ENCODE measurements at places on chromosomes 7 and 10. TPM values are rescaled to one million over a fixed set of nuclear protein-coding genes. Genes with fewer than 3 reads are reported as not detected.

DNA sequence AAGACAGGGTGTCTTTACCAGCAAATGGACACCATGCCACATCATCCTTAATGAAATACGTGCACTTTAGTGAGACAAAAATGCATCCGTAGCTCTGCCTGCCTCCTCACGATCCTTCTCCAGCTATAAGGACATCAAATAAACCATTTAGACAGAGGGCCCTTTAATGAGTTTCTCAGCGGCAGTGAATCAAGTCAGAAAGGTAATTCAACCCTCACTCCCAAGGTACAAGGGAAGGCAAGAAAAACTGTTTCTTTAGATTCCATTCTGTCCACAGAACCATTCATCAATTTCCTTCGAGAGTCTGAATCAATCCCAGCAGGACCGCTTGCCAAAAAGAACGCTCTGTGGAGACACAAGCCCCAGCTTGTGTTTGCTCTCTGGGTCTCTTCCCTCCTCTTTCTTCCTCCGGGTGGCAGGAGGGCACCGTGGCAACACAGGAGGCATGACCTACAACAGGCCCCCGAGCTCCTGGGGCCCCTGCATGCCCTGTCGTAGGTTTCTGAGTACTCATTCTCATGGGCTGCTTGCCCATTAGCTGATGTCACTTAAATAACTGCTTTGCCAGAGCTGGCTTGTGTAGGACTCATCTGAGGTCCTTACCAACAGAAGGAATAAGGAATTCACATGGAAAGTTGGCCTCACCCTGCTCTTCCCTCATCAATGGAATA, 297.8 kb upstream of the PRKCQ start:
- DNase-seq, result peak; percentile 58

GRCh38 chr10:28127881-28128280, 129.0 kb upstream of the ODAD2 start:
- no peak for DNase-seq

DNA sequence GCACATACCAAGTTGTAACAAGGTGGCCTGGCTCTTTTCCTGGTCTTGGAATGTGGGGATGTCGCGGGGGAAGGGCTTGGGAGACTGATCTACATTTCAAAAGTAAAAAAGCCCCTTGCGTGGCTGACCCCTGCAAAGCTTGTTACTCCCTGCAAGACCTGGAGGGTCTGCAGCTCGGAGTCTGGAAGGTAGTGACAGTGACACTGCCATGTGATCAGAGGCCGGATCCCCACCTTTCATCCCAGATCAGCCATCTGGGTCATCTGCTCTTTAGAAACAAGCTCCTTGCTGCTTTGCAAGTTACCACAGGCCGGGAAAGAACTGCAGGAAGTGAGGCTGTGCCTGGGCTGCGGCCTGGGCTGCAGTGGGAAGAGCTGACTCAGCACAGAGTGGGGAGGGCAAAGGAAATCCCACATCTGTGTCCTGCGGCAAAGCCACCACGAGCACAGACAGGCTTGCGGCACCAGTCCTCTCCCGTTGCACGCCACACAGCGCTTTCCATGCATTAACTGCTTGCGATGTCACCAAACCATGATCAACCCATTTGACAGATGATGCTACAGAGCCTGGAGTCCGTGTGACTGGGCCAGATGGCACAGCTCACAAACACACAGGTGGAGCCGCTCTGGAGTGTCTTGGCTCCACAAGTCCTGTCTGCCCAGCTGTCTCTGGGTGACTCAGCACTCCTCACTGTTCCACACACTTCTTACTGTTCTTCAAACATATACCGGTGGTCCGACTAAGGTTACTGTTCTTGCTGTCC, 97.7 kb downstream of the SH3PXD2A start:
- peak; percentile 56 for DNase-seq

GRCh38 chr10:5508161-5508604, 8.8 kb upstream of the CALML5 start:
- DNase-seq, result no peak

GRCh38 chr10:3010816-3011460, 56.4 kb upstream of the PFKP start:
- no peak for DNase-seq

DNA sequence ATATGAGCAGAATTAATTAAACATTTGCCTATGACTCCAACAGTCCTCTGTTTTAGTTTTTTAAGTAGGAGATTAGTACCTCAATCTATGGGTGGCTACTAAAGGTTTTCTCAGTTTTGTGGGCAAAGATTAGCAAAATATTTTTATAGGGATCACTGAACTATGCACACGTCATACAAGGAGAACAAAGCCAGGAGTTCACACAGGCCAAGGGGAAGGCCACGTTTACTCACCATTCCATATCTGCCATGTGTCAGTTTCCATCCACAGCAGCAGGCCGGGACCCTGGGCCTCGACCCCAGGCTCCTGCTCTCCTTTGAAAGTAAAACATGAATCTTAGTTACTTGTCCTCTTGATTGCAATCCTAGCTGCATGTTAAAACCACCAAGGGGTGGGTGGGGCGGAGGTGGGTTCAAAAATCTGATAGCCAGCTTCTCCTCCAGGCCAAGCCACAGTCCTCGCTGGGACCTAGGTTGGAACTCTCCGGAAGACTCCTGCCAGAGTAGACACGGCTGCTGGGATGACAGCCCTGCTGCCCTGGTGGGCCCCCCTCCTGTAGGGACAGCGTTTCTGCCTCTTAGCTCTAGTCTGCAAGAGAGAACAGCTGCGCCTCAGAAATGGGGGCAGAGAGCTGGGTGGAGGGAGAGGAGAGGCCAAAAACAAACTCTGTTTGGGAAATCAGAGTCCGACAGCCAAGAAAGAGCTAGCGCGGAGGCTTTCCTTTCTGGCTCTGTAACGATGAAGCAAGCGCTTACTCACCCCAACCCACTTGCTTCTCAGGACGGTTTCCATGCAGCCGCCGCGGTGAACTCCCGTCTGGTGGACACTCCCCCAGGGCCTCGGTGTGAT, 35.6 kb downstream of the PITRM1 start:
- DNase-seq, result no peak

The ZNF783 gene
- total RNA-seq, result 13.6 TPM

The HGF gene
- 0.15 TPM for total RNA-seq

The CCDC172 gene
- 1.8 TPM for total RNA-seq

The FFAR4 gene
- total RNA-seq, result not detected

The KIF11 gene
- total RNA-seq, result 54.4 TPM

The REPIN1 gene
- total RNA-seq, result 105 TPM

All from H9 (cell line).